ENCODE measurements at places on chromosomes 3 and 15. TPM values are rescaled to one million over a fixed set of nuclear protein-coding genes. Genes with fewer than 3 reads are reported as not detected.

The LRRC31 gene
- total RNA-seq = 0.23 TPM

The LTF gene
- total RNA-seq = not detected

GRCh38 chr3:189953551-189953950 lies 167.1 kb downstream of the P3H2 start:
- no peaks in the 10 kb centered on the region for H3K4me1 ChIP-seq
- no peak overlapping the region for H3K27ac ChIP-seq
- H3K4me3 ChIP-seq = no peak overlapping the region
- no peaks in the 10 kb centered on the region for H3K36me3 ChIP-seq

DNA sequence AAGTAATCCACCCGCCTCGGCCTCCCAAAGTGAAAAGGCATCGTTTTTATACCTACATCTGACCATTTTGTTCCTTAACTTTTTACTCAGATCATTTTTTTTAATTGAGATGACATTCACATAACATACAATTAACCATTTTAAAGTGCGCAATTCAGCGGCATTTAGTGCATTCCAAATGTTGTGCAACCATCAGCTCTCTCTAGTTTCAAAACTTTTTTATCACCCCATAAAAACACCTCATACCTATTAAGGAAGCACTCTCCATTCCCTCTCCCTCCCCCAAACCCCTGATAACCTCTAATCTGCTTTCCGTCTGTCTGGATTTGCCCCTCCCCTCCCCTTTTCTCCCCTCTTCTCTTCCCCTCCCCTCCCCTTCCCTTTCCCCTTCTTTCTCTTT lies 310.1 kb downstream of the UACA start:
- no peaks in the 10 kb centered on the region for H3K4me1 ChIP-seq
- H3K36me3 ChIP-seq = no peaks in the 10 kb centered on the region
- peaks cover 6% of the 10 kb centered on the region for H3K27me3 ChIP-seq
- no peak overlapping the region for H3K4me3 ChIP-seq

DNA sequence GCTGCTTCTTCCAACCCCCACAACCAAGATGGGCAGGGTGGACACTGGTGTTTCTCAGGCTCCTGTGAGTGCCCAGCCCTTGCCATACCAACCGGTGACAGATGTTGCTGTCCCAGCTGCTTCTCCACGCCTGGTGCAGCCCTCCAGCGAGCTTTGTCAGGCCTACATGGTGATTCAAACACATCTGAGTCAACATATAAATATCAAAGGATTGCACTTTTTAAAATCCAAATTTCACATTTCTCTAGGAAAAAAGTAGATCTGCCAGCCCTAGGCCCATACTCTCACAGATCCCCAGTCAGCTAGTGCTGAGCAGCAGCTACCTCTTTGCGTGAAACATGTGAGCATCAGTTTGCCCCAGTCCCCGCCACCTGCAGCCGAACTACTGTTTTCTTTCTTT lies 52.7 kb downstream of the RPN1 start:
- H3K4me1 ChIP-seq = no peaks in the 10 kb centered on the region
- no peak for DNase-seq
- H3K4me3 ChIP-seq = no peak overlapping the region
- H3K27me3 ChIP-seq = peaks cover 2% of the 10 kb centered on the region
- H3K27ac ChIP-seq = no peak overlapping the region
